ENCODE measurements at places on chromosomes 1 and 21.

DNA sequence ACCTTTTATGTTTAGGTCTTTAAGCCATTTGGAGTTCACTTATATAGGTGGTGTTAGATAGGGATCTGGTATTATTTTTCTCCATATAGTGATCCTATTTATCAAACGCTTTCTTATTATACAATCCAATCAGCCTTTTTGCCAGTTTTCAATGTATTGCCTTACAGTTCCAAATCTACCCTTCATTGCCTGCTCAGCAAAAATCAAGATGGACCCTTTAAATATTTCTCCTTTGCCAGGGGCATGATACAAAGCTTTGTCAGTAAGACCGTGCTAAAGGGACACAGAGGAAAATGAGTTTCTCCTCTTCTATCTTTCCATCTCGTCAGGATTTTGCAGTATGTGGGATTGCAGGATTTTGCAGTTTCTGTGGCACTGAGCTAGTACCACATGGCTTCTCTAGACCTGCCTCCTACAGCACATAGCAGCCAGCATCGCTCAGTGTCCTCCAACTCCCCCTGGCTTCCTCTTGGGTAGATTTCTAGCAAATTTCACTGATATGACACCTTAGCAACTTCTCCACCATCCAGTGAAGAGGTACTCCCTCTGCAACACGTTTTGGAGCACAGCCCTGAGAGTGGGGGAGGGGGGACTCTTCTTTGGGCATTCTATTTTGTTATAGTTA is 22.5 kb upstream of the CAP1 start:
- no peak for DNase-seq

- no peak for DNase-seq
Observed at GRCh38 chr1:163973586-163973985, 585.4 kb upstream of the PBX1 start.

- no peak for DNase-seq
Observed at GRCh38 chr1:50917138-50918137, 42.6 kb downstream of the FAF1 start.

- DNase-seq = no peak
Observed at GRCh38 chr1:200258447-200259375, 151.1 kb downstream of the ZNF281 start.

DNA sequence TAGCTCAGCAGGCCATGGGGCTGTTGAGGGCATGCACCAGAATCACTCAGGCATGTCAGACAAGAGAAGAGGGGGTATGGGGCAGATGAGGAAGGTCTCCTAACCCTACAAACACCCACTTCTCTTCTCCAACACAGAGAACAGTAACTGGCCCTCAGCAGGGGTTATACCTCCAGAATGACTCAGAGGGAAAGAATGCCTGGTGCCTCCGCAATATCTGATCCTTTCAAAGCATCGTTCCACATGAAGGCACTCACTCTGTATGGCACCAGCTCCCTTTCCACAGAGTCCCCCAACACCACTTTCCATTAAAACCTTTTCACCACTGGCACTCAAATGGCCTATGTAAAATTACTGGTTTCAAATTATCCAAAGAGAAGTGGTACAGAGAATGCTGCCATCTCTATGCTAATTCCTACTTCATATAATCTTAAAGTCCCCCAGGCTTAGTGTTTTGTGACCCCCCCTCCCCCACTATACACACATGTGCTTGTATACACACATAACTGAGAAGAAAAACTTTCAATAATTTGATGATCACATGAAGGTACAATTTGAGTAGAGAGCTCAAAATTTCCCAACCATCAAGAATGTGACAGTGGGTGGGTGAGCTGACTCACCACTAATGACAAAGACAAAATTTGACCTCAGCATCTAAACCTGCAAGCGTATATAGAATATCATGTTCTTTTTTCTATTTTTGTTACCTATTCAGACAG is 91.5 kb downstream of the SIPA1L2 start:
- no peak for DNase-seq

- no peak for DNase-seq
Observed at GRCh38 chr1:150089846-150090520, 22.4 kb downstream of the VPS45 start.

- no peak for DNase-seq
Observed at GRCh38 chr1:180854001-180854400, 58.7 kb upstream of the KIAA1614 start.

DNA sequence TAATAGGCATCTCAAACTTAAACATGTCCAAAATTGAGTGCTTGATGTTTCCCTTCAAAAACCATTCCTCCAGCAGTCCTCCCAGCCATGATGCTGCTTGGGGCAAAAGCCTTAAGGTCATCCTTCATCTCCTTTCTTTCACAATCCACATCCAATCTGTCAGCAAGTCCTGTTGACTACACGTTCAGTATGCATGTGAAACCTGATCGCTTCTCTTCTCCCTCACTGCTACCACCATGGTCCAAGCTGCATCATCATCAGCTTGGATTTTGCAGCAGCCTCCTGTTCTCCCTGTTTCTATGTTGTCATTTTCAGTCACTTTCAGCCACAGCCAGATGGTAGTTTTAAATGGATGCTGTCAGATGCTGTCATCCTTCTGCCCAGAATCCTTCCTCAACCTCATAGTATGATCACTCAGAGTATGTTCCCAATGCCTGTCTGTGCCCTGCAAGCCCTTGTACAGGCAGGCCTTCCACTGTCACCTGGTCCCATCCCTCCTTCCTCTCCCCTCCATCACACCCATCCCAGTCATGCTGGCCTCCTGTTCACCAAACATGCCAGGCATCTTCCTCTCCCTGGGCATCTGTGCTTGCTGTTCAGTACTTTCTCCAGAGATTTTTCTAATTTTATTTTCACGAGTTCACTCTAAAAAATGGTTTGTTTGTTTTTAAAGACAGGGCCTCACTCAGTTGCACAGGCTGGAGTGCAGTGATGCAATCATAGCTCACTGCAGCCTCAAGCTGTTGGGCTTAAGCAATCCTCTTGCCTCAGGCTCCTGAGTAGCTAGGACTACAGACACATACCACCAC is 66.0 kb downstream of the SYDE2 start:
- no peak for DNase-seq

GRCh38 chr1:7493711-7494454 is 277.2 kb upstream of the VAMP3 start:
- no peak for DNase-seq

GRCh38 chr1:29162025-29162424 is 19.7 kb downstream of the SRSF4 start:
- no peak for DNase-seq

DNA sequence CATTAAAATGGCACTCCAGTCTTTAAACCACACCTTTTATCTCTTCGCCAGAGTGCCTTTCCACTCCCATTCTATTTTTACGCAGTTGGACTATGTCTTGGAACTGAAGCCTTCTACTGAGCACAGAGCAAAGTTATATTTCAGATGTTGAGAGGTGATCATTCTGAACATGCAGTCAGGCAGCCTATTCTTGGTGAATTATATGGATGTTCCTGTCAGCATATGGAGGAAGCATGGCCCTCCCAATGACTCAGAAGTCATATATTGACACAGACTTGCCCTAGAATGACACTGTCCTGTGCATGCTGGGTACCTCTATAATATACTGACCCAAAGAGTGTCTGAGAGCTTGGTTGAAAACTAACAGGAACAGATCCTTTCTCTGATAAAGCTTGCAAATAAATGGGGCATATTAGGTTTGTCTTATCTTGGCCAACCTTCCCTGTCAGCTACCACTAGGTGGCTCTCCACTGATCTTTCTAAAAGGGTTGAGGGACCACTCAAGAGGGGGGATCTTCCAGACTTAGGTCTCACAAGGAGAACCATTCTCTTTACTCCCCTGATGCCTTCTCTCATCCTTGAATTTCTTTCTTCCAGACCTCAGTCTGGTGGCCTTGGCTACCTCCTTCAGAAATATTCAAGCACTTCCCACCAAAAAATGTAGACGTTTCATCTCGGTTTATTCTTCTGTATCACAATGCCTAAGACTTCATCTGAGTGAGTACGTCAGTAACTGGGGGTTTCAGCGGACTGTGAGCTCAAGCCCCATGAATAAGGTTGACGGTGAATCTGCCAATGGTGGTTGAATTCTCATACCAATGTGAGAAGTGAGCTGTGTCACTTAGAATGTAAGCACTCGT is 11.8 kb upstream of the ALG14 start:
- no peak for DNase-seq

DNA sequence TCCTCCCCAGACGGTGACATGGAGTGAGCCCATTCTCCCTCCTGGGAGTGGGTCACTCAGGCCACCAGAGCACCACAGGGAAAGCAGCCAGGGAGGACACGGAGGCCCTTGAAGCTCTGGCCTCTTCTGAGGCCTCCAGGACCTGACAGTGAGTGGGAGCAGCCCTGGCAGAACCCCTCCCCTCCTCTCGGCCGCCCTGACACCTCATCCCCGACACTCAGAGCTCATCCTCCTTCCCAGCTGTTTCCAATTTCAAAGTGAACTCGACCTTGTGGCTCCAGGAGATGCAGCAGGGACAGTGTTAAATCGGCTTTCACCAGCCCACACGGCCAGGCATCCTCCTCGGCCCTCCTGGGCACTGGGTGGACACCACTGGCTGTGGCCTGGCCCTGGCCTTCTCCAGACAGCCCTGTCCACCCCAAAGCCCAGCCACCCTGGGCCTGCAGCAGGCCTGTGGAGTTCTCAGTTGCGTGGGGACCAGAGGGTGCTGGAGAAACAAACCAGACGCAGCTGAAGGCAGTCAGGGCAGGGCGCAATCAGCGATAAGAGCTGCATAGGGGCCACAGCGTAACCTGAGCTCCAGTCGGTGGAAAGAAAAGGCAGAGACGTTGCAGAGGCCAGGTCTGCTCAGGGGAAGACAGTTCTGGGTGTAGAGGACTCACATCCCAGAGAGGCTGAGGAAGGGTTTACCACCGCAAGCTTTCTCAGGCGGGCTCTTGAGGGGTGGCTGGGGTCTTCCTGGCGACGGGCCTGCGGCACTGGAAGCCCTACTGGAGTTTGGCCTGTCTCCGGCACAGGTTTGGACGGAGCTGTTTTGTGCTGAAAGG is 27.1 kb downstream of the FTCD start:
- no peak for DNase-seq

- DNase-seq = no peak
Observed at GRCh38 chr1:39128959-39129358, 75.5 kb upstream of the MACF1 start.

DNA sequence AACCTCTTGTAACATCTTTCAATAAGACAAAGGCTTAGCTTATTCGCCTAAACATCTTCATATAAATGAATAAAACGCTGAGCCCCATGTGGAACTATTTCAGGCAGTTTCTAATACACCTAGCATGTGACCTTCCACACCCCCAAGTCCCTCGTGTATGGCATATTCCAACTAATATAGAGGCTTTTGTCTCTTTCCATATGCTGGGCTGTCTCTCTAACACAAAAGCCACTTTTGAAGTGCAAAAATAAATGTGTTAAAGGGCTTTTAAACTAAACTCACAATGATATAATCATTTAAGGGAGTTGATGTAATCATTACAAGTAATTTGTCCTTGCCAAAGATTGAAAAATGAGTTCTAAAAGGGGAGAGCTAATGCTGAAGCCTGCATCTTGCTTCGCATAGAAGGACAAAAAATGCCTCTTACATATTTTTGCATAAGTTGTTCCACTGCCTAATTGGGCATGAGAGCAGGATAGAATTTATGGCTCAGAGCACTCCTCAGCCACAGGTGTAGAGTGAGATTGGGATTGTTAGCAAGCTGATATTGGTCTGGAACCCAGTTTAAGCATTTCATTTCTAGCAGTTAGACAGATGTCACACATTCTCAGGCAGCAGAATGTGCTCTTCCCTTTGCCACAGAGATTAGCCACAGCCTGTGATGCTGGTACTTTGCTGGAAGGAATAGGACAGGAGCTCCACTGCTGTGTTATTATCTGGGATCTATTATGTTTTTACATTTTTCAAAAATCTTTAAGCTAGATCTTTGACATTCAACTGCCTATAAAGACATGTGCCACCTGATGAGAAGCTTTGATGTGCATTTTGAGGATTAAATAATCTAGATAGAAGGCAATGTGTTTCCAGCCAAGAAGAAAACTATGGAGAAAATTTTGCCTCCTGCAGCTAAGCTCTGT is 1044.4 kb downstream of the ADGRL2 start:
- DNase-seq = no peak

- DNase-seq = peak; percentile 50
Observed at GRCh38 chr21:34986561-34987500, 62.3 kb downstream of the RUNX1 start.

DNA sequence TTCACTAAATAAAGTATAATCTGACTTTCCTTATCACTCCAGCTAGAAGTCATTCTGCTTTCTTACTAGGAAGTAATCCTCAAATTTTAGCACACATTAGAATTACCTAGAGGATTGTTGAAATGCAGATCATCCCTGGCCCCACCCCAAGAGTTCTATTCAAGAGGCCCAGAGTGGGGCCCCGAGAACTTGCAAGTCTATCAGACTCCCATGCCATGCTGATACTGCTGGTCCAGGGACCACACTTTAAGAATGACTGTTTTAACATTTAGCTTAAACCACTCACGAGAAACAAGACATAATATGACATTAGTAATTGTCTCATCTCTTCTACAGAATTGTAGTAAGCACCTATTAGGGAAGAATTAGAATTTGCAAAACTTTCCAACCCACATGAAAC is 7.7 kb upstream of the SYNJ1 start:
- DNase-seq = no peak

DNA sequence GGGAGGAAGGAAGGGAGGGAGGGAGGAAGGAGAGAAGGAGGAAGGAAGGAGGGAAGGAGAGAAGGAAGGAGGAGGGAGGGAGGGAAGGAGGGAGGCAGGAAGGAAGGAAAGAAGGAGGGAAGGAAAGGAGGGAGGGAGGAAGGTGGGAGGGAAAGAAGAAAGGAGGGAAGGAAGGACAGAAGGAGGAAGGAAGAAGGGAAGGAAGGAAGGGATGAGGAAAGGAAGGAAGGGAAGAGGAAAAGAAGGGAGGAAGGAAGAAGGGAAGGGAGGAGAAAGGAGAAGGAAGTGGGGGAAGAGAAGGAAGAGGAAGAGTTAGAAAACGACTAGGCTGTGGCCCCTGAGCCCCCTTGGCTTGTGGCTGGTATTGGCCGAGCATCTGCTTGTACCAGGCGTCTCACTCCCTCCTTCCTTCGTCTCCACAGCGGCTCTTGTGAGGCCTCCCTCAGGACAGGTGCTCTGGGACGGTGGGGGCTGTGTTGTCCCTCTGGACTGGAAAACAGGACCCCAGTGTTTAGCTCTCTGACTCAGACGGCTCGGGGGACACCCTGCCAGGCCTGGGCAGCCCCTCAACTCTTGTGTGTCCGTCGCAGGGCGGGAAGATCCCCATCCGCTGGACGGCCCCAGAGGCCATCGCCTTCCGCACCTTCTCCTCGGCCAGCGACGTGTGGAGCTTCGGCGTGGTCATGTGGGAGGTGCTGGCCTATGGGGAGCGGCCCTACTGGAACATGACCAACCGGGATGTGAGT is 36.2 kb upstream of the C1QA start:
- DNase-seq = no peak

All from stimulated activated CD4-positive, alpha-beta T cell treated with anti-CD3 and anti-CD28 coated beads, Interleukin-12 subunit alpha, Interleukin-12 subunit beta, amount 100 ng/mL, for 4 hours (primary cell).